GM20000 (cell line): ENCODE measurements at places on chromosomes 7 and 10.

DNA sequence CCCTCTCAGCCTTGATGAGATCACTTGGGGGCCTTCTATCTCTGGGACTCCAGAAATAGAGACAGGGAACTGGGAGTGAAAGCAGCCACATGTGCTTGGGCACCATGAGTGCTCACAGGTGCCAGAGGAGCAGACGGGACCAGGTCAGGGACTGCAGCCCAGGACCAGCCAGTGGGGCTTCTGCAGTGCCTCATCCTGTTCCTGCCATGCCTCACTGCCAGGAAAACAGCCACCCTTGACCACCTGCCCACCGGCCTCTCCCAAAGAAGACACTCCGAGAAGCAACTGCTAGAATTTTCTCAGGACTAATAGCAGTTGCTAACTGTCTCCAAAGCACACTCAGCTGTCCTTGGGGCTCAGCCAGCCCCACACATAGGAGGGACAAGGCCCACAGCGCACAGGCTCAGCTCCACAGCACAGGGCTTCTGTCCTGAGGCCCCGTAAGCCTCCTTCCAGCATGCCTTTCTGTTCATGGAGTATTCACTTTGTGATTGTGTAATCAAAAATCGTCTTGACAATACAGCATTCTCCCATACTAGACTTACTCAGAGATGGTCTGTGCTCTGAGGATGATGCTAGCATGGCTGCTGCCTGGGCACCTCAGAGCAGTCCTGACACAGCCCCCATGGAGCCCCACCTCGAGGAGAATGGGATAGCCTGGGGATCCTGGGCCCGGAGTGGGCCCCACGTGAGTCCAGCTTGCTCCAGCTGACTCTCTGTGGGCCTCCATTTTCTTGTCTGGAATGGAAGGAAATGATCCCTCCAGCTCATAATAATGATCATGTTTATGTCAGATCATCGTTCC is 115.7 kb upstream of the RET start:
- DNase-seq: no peak

DNA sequence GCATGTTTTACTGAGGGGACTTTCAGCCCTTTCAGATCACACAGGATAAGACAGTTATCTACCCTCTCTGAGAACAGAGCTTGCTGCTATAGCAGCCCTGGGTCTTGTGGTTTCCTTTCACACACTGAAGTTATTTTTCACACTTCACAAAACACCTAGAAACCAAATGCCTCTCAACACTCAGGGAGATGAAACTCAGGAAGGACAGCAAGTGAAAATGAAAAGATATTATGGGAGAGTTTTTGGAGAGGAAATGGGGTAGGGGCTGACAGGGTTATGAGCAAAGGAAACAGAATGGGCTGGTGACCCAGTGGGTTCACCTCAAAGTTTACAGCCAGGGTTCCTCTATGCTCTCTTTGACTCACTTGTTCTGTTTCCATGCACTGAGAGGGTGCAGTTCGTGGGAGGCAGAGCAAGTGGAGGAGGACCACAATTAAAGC is 17.0 kb upstream of the GIMAP2 start:
- DNase-seq: peak; percentile 70

DNA sequence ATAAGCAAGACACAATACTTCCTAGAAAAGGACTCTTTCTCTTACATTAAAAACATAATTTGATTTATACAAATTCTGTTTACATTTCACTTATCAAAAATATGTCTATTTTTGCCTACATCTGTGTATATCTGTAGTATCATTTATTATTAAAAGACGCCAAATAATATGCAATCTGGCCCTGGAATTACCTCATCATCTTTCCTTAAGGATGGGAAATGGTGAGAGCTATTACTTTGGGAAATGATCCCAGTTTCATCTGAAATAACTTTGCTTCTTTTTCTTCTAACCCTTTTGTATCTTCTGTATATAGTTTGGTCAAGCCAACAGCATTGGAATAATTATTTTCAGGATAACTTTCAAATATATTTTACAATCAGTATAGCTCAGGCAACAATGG is 85.0 kb downstream of the FAS start:
- no peak for DNase-seq

DNA sequence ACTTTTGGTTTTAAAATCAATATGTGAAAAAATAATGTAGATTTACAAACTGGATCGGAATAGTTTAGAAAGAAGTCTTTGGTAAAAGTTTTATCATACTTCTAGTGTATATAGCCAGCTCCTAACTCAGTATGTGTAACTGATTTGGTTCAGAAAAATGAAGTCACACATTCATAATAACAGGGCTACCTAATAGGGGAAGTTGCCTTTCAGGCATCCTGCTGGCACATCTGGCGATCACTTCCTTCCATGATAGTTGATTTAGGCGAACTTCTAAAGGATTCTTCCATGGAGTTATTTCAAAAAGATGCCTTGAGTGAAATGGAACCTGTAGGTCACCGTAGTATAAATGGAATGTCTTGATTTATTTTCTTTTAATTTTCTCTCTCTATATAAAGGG is 69.1 kb downstream of the SHH start:
- no peak for DNase-seq

GRCh38 chr10:63646491-63646890 is 125.3 kb downstream of the REEP3 start:
- DNase-seq: no peak

DNA sequence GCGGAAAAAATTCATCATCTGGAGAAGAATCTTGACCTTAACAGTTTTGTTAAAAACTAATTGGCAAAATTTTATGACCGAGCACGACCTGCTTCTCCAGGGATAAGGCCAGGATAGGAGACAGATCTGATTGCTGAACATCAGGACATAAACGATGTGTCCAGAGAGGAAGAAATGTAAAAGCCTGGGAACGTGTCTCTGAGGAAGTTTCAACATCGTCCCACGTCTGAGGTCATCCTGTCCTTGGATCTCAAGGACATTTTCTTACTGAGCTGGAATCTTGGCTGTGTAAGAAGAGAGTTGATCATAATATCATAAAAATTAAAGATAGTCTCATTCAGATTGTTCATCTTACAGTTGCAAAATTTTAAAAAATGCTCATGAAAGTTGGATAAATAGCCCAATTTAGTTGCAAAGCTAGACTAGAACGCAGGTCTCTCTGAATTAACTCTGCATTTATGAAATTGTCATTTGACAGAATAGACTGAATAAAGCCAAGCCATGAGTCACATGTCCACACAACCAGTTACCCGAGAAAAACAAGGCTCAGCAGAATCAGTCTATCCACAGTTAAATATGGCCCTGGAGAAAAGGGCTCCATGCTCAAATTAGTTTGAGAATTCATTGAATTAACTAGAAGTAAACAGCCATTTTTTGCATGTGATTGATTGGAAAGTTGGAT is 120.0 kb upstream of the EGFR start:
- no peak for DNase-seq

- DNase-seq: no peak
Measured at GRCh38 chr7:128833148-128833945, 3.1 kb downstream of the FLNC start.

DNA sequence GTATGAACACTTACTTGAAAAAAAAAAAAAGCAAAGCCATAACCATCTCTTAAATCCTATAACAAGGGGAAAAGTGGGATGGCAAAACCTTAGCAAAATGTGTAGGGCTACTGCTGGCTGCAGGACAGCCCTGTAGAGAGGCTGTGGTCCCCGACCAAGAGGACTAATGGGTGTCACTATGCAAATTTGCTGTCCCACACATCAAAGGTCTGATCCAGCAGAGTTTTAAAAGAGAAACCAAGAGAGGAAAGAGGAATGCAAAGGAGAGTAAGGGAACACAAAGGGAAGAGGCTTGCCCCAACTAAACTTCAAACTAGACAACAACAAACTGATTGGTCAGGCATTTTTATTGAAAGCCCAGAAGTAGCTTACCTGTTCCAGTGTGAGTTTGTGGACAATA is 3.1 kb upstream of the ZNRF2 start:
- no peak for DNase-seq
